ENCODE measurements at places on chromosomes 16 and 17. TPM values are rescaled to one million over a fixed set of nuclear protein-coding genes. Genes with fewer than 3 reads are reported as not detected.

The TPSD1 gene
- total RNA-seq, result not detected

The TBX4 gene
- not detected for total RNA-seq

The CDRT15 gene
- not detected for total RNA-seq

The ASPA gene
- total RNA-seq, result not detected

The CES4A gene
- 0.60 TPM for total RNA-seq

The TBC1D3H gene
- total RNA-seq, result not detected

The SMIM5 gene
- total RNA-seq, result 0.11 TPM

The BCL6B gene
- 76.2 TPM for total RNA-seq

The AXIN2 gene
- 2.6 TPM for total RNA-seq

All from dermis lymphatic vessel endothelial cell (primary cell).